Ecto neural progenitor cell (in vitro differentiated cells): ENCODE measurements at places on chromosomes 1 and 21.

DNA sequence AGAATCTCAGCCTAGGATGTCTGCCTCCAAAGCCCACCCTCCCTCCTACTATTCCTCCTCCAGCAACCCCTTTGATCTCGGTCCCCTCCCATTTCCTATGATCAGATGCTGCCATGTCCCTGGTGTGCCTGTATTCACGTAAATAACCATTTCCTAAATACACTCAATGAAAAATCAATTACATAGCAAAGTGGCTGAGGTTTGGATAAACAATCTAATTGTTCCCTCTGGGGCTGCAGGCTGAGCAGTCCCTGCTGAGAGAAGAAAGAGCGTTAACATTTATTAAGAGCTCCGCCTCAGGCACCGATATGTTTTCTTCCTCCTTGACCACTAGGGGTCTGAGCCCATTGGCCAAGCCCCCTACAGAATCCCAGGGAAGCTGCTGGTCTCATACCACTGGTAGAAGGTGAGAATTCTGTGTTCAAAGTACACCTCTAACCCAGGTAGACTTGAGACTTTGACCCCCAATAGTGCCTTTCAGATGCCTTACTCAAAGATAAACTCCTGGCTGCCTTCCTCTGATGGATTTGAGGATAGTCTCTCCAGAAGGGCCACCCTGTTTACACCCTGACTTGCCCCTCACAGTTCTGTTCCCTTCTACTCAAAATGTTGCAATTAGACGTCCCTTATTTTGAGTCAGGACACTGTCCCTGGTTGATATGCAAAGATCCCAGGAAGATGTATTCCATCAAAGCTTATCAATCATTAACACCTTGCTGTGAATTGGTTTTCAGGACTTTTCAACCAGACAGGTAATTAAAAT, 33.9 kb upstream of the CAMK1G start:
- DNase-seq: peak; percentile 53

DNA sequence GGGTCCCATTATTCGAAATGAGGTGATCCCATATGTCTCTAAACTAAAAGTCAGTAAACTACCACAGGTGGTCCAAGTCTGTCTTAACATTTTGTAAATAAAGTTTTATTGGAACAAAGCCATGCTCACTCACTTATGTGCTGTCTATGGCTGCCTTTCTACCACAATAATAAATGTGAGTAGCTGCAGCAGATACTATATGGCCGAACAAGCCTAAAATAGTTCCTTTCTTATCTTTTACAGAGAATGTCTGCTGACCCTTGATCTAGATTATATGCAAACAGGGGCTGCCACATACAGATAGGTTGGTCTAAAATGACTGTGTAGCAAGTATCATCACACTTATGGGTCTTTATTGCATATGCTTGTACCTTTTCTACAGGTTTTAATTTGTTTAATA, 140.0 kb downstream of the VAV3 start:
- DNase-seq: no peak

GRCh38 chr21:37509802-37510393, 143.3 kb downstream of the DYRK1A start:
- DNase-seq: no peak

DNA sequence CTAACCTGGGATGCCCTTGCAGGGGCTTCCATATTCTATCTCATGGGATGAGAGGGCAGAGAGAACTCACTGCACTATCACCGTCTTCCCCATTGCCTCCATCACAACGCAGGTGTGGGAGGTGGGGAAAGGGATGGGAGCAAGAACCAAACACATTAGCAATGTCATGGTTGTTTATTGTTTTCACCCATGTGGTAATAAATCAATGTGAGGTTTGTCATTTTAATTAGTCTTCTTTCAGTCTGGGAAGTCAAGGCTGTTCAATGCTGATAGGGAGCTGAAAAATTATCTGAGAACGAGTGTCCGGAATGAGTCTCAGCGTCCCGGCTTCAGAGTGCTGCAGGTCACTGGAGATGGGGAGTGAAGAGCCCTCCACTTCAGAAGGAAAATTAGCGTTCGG, 268.5 kb downstream of the DUSP10 start:
- no peak for DNase-seq

DNA sequence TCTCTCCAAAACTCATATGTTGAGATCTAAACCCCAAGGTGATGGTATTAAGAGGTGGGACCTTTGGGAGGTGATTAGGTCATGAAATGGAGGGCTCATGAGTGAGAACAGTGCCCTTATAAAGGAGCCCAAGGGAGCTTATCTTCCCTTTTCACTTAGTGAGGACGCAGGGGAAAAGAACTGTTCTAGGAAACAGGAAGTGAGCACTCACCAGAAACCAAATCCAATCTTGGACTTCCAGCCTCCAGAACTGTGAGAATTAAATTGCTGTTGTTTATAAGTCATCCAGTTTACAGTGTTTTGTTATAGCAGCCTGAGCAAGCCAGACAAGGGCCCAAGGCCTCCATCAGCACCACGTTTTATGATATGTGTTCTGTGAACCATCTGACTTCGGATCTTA, 60.3 kb upstream of the LRRC8D start:
- no peak for DNase-seq

DNA sequence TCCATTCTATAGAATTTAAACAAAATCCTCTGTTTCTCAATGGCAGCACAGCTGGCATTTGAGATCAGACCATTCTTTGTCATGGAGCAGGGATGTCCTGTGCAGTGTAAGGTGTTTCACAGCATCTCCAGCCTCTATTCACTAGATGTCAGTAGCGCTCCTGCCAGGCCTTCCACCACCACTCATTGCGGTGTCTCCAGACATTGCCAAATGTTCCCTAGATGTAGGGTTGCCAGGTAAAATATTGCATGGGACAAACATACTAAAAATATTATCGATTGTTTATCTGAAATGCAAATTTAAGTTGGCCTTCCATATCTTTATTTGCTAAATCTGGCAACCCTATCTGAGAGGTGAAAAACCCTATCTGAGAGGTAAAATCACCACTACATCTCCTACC, 11.7 kb downstream of the ITLN2 start:
- no peak for DNase-seq

- DNase-seq: no peak
Observed at GRCh38 chr1:64140596-64140995, 62.8 kb upstream of the UBE2U start.

DNA sequence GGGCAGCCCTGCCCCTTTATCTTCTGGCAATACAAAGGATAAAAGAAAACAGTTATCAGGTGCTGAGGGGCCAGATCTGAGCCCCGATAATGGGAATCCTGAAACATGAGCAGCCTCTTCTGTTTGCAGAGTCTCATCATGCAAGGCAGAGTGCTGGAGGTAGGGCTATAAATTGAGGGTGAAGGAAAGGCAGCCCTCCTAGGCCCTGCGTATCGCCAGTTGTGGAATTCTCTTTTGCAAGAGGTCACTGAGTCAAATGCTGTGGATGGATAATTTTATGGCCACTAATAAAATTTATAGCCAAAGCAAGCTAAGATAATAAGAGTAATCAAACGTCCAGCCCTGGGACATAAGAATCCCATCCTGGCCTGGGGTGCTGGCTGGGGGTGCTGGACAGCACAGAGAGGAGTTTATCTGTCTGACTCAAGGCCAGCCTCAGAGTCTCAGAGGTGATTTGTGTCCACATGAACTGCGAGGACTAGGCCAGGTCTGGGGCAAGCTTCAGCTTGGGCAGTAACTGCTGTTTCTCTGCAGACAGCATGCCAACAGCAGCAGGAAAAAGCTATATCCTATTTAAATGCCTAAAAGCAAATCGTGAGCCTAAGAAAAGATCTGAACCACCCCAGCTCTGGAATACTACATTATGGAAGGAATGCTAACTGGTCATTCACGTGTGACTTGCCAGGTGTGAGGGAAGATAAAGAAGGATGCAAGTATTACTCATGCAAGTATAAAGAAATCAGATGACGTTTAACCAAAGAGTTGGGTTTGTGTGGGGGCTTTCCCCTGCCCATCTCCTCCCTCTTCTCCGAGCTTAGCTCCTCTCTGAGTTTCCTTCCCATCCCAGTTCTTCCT, 254.8 kb downstream of the KIF26B start:
- no peak for DNase-seq

DNA sequence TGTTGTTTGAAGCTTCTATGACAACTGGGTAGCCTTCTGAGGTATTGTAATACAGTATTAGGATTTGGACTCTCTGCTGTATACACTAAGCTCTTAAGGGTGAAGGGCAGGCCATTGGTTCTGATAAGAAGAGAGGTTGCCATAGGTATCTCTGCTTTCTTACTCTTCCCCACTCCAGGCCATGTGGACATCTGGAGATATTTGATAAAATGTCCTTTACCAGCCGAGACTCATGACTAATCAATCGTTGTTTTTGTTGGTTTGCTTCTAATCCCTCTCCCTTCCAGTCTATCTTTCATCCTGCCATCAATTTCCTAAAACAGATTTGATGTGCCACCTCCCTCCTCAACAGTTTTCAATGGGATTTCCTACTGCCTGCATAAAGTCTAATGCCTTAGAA, 64.6 kb upstream of the WDR26 start:
- DNase-seq: no peak

DNA sequence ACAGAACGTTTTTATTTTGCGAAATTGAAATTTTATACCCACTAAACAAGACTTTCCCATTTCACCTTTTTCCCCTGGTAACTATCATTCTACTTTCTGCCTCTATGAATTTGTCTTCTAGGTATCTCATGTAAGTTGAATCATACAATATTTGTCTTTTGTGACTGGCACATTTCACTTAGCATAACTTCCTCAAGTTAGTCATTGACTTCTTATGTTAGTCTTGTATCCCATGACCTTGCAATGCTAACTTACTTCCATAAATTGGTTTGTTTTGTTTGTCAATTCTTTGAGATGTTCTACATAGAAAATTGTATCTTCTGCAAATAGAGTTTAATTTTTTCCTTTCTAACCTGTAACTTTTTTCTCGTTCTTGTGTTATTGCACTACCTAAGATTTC, 26.9 kb downstream of the SH3BP5L start:
- no peak for DNase-seq
